ENCODE measurements at places on chromosomes 7 and 10. TPM values are rescaled to one million over a fixed set of nuclear protein-coding genes. Genes with fewer than 3 reads are reported as not detected.

GRCh38 chr7:33876596-33877274 lies 28.6 kb upstream of the BMPER start:
- H3K4me1 ChIP-seq: peaks cover 11% of the 10 kb centered on the region
- peak overlapping the region; percentile 0 for H3K27ac ChIP-seq
- no peak for DNase-seq

GRCh38 chr7:156224833-156225225 lies 412.6 kb upstream of the SHH start:
- no peak overlapping the region for H3K27ac ChIP-seq
- H3K27me3 ChIP-seq: peaks cover 23% of the 10 kb centered on the region
- H3K4me1 ChIP-seq: no peaks in the 10 kb centered on the region
- DNase-seq: no peak
- H3K4me3 ChIP-seq: no peak overlapping the region

The NEUROD6 gene
- total RNA-seq: not detected

The WDR37 gene
- 28.2 TPM for total RNA-seq

The ELAPOR2 gene
- total RNA-seq: 3.9 TPM

- peaks cover 46% of the 10 kb centered on the region for H3K36me3 ChIP-seq
- no peaks in the 10 kb centered on the region for H3K4me1 ChIP-seq
- H3K4me3 ChIP-seq: no peak overlapping the region
- H3K27me3 ChIP-seq: no peaks in the 10 kb centered on the region
Observed at GRCh38 chr7:18607025-18607424, 111.5 kb downstream of the HDAC9 start.

DNA sequence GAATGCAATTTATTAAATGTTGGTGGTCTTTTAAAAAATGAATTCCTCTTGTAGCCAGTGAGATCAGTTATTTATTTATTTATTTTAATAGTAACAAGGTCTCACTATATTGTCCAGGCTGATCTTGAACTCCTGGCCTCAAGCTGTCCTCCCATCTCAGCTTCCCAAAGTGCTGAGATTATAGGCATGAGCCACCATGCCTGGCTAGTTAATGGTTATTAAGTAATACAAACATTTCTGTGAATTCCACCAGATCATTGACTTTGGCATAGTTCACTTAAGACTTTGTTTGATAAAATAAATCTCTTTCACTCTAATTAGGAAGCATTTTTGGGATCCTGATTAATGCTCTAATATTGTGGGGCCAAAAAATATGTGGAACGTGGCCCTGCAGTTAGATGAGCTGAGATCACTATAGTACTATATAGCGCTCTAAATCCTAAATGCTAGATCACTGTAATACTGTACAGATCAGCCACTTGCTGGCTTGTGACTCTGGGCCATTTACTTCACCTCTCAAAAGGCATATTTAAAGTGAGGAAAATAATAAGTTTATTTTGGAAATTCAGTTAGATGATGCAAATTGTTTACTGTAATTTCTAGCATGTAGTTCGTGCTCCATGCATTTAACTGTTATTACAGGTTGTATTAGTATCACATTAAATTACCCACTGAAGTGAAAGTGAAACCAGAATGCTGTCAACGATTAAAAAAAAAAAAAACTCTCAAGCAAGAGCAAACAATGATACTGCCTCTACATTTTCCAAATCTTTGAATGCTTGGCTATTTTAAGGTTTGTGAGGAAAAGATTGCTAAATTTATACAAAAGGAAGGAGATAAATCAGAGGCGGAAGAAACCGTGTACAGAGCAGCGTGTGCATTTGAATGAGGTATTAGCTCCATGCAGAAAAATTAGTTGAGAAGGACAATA lies 15.9 kb upstream of the FAS start:
- peak overlapping the region; percentile 60 for H3K4me3 ChIP-seq
- H3K27ac ChIP-seq: peak overlapping the region; percentile 73
- no peak for DNase-seq
- H3K36me3 ChIP-seq: no peaks in the 10 kb centered on the region
- peaks cover 32% of the 10 kb centered on the region for H3K4me1 ChIP-seq

DNA sequence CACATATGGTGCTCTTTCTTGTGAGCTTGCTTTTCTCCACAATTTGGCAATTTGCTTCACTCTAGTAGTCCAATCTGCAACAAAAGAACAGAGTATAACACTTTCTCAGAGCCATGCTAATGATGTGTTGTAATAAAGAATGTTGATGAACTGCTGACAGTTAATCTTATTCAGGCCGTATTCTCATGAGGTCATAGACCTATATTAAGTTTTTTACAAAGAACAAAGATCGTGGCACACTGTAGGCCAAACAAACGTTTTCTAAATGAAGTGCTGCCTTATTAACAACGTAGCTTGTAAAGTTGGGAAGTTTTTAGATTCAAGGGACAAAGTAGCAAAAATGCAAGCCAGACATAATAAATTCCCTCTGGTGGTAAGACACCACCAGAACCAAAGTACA lies 160.1 kb downstream of the GALNT11 start:
- H3K4me3 ChIP-seq: no peak overlapping the region
- no peaks in the 10 kb centered on the region for H3K27me3 ChIP-seq
- no peak for DNase-seq
- H3K27ac ChIP-seq: peak overlapping the region; percentile 71
- peaks cover 22% of the 10 kb centered on the region for H3K4me1 ChIP-seq

DNA sequence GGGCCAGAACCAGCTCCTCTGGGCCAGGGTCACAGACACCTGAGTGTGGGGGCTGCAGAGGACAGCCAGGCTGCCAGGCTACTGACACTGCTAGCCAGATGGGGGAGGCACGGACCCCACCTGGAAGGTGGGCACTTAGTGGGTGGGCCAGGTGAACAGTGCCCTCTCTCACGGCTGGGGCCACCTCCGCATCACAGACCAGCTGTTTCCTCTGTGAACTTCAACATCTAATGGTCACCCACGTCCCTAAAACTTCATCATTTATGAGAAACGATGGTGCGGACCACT lies 80.4 kb downstream of the MKI67 start:
- no peaks in the 10 kb centered on the region for H3K27me3 ChIP-seq
- H3K27ac ChIP-seq: no peak overlapping the region
- no peak for DNase-seq
- peaks cover 7% of the 10 kb centered on the region for H3K36me3 ChIP-seq
- H3K4me1 ChIP-seq: peaks cover 53% of the 10 kb centered on the region

- DNase-seq: no peak
- H3K4me3 ChIP-seq: no peak overlapping the region
- no peaks in the 10 kb centered on the region for H3K36me3 ChIP-seq
- no peaks in the 10 kb centered on the region for H3K4me1 ChIP-seq
Observed at GRCh38 chr7:118995350-118995749, 770.8 kb downstream of the ANKRD7 start.

GRCh38 chr10:90614631-90615030 lies 243.2 kb downstream of the HTR7 start:
- H3K4me3 ChIP-seq: no peak overlapping the region
- H3K36me3 ChIP-seq: no peaks in the 10 kb centered on the region
- no peak overlapping the region for H3K27ac ChIP-seq
- DNase-seq: no peak

- H3K36me3 ChIP-seq: no peaks in the 10 kb centered on the region
- no peak overlapping the region for H3K4me3 ChIP-seq
- peaks cover 84% of the 10 kb centered on the region for H3K4me1 ChIP-seq
- no peak for DNase-seq
- no peaks in the 10 kb centered on the region for H3K27me3 ChIP-seq
- H3K27ac ChIP-seq: peak overlapping the region; percentile 28
Observed at GRCh38 chr7:2825559-2826227, 18.4 kb downstream of the GNA12 start.

DNA sequence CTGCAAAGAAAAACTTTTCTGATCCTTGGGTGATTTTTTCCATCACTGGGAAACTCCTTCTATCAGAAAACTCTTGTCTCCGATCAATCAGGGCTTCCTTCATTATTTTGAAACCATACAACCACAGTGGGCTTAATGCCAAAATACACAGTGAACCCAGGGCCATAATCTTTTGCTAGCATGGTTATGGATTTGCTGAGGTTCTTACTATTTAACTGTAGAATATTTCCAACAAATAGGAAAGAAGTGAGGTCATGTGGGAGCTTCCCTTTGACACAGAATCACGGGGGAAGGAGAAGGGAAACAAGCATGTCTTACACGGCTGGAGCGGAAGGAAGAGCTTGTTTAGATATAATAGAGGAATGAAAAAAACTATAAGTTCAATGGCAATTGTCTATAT lies 1241.7 kb downstream of the REEP3 start:
- no peak overlapping the region for H3K27ac ChIP-seq
- H3K27me3 ChIP-seq: no peaks in the 10 kb centered on the region
- no peak for DNase-seq
- H3K36me3 ChIP-seq: no peaks in the 10 kb centered on the region

GRCh38 chr10:79404231-79404609 lies 41.2 kb downstream of the ZCCHC24 start:
- peak overlapping the region; percentile 46 for H3K4me3 ChIP-seq
- DNase-seq: peak; percentile 66
- H3K27ac ChIP-seq: no peak overlapping the region

DNA sequence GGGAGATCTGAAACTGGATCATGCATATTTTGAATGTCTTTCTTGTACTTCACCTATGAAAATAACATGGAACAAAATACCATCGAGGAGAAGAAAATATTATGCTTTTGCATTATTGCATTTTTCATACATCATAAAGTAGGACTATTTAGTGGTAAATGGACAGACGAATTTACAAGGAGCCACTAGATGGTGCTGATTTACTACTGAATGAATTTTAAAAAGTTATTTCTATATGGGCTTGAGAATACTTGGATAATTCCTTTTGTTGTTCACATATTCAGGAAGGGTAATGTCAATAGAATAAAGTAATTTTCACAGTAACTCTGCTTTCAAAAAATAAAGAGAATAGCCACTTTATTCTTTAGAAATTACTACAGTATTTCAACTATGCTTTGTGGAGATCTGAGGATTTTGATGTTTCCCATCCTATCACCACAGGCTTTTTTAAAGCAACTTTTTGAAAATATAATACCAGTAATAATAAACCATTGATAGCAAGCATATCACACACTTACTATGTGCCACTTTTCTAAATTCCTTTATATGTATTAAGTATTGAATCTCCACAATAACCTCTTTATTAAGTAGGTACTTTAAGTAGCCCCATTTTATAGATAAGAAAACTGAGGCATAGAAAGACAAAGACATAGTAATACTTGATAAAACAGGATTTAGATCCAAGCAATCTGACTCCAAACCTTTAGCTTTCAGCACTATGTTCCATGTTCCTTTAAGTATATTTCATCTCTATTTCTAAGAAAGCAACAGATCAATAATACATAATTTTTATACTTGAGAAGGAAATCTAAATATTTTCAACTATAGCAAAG lies 38.6 kb downstream of the NEBL start:
- peaks cover 40% of the 10 kb centered on the region for H3K36me3 ChIP-seq
- no peak overlapping the region for H3K4me3 ChIP-seq
- no peak overlapping the region for H3K27ac ChIP-seq
- H3K27me3 ChIP-seq: no peaks in the 10 kb centered on the region
- DNase-seq: no peak

DNA sequence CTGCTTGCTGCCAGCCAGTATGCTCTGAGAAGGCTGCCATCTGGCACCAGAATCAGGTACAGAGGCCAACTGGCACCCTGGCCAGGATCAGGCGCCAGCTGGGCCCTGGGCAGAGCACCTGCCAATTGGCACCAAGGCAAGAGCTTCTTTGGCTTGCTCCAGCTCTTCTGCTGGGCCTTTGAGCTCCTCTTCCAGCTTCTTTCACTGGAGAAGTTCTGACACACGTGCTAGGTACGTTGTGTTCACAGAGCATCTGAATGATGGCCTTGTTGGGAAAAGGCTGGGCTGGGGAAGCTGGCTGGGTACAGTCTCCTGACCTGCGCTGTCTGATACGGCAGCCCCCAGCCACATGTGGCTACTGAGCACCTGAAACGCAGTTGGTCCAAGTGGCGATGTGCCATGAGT lies 31.7 kb upstream of the OPALIN start:
- H3K36me3 ChIP-seq: no peaks in the 10 kb centered on the region
- H3K4me1 ChIP-seq: peaks cover 18% of the 10 kb centered on the region
- H3K27me3 ChIP-seq: no peaks in the 10 kb centered on the region

GRCh38 chr10:104286939-104287338 lies 18.0 kb downstream of the GSTO2 start:
- no peak overlapping the region for H3K27ac ChIP-seq
- H3K27me3 ChIP-seq: no peaks in the 10 kb centered on the region
- peaks cover 8% of the 10 kb centered on the region for H3K4me1 ChIP-seq
- H3K36me3 ChIP-seq: no peaks in the 10 kb centered on the region
- H3K4me3 ChIP-seq: no peak overlapping the region

DNA sequence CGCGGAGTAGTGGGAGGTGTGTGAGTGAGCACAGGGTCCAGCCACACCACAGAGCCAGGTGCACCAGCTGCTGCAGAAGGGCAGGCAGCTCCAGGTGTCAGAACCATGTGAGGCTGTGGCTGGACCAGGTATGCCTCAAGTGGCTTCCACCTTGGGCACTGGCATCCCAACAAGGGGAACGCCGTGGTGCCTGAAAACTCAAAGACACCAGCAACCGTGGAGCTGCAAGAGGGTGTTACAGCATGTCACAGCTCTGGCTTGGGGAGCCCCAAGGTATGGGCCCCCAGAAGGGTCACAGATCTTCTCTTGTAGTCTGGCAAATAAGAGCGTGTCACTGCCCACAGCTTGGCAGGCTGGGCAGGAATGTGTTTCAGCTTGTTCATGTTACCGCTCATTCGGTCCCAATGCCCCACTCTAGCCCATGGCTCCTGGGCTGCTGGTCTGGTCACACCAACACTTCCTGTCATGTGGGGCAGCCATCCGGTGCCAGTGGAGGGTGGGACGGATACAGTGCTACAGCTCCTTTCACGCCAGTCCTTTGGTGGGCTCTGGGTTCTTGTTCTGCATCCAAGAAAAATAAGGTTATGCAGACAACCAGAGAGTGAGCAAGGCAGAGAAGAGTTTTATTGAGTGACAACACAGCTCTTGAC lies 29.8 kb downstream of the STRA8 start:
- H3K4me1 ChIP-seq: peaks cover 8% of the 10 kb centered on the region
- H3K36me3 ChIP-seq: no peaks in the 10 kb centered on the region
- H3K27ac ChIP-seq: no peak overlapping the region
- peaks cover 7% of the 10 kb centered on the region for H3K27me3 ChIP-seq
- DNase-seq: no peak

DNA sequence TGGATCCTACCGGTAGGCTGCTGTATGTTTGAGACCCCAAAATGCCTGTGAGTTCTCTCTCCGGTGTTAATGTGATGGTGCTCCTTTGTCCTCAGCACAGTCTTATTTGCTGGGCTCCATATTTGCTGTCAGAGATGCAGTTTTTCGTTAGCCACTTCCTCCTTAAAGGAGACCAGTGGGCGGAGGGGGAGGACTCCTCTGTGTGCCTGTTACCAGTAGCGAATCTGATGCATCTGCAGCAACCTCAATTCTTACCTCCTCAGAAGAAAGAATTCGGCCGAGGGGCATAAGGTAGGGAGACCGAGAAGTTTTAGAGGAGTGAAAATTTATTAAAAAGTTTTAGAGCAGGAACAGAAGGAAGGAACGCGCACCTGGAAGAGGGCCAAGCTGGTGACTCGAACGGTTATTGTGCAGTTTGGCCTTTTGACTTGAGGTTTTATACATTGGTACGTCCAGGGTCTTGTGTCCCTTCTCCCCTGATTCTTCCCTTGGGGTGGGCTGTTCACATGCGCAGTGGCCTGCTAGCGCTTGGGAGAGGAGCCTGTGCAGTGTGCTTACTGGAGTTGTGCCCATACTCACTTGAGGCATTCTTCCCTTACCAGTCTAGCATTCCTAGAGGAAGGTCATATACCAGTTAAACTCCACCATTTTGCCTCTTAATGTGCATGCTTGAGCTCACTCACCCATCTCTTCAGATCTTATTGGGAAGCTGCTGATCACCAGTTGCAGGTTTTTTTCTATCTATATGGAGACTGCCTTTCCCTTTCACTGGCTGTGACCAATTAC lies 49.5 kb downstream of the GNAI1 start:
- H3K4me3 ChIP-seq: no peak overlapping the region
- no peaks in the 10 kb centered on the region for H3K36me3 ChIP-seq
- no peaks in the 10 kb centered on the region for H3K27me3 ChIP-seq
- DNase-seq: no peak
- no peak overlapping the region for H3K27ac ChIP-seq
